ENCODE measurements at places on chromosomes 2 and 18.
A peak's percentile ranks its signal among the peaks of the same experiment; 100 is the strongest.

GRCh38 chr2:150413366-150413765, 74.1 kb downstream of the RND3 start:
- DNase-seq: no peak

GRCh38 chr2:169613876-169614275, 29.7 kb downstream of the PPIG start:
- no peak for DNase-seq

GRCh38 chr2:197258580-197258979, 52.0 kb downstream of the ANKRD44 start:
- no peak for DNase-seq

DNA sequence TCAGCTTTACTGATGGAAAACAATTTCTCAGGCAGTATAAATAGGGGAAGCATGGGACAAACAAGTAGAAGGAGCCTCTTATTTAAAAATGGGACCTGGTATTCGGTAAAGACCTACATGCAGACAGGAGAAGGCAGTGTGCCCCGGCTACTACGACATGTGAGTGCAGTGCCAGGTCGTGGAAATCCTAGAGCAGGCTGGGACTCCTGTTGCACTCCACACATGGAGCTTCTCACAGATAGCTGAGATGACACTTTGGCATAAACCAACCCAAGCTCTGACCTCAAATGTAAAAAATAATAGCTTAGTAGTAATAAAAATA, 885 bp upstream of the DSEL start:
- DNase-seq: no peak

DNA sequence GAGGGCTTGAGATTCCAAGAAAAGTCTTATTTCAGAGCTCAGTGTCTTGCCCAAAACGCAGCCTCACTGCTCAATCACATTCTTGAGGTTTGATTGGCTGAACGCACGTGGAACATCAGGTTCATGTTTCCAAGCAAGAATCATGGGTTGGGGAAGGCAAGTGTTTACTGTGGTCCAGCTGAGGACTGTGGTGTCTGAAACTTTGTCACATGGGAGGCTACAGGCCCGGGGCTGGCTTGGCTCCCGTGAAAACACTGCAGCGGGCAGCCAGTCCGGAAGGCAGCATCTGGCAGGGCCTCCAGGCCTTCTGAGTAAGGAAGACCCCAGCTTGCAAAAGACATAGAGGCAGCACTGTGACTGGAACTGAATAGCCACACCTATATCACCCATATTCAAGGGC, 84.7 kb downstream of the POLR1A start:
- peak; percentile 90 for DNase-seq

GRCh38 chr2:200658278-200658864, 72.6 kb downstream of the AOX1 start:
- no peak for DNase-seq

GRCh38 chr2:235432741-235433520, 60.9 kb upstream of the AGAP1 start:
- DNase-seq: peak; percentile 28

GRCh38 chr2:45622336-45623075, 11.4 kb upstream of the SRBD1 start:
- DNase-seq: no peak

GRCh38 chr2:131033786-131034121, 59.5 kb downstream of the FAM168B start:
- DNase-seq: no peak

DNA sequence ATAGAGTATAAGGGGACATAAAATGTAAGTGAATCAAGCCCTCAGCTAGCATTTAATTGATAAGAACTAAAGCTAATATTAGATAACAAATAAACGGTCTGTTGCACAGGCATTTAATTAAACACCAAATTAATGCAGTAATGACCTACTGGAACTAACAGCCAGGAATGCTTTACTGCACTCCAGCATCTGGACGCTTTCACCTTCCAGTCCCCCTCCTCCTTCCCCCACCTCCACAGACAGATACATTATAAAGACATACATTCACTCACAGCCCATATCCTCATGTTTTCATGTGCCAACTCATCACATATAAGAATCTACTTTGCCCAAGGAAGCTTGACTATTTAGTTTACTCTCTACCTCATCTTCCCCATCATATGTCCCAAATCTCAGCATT, 337.4 kb upstream of the PIK3C3 start:
- no peak for DNase-seq

DNA sequence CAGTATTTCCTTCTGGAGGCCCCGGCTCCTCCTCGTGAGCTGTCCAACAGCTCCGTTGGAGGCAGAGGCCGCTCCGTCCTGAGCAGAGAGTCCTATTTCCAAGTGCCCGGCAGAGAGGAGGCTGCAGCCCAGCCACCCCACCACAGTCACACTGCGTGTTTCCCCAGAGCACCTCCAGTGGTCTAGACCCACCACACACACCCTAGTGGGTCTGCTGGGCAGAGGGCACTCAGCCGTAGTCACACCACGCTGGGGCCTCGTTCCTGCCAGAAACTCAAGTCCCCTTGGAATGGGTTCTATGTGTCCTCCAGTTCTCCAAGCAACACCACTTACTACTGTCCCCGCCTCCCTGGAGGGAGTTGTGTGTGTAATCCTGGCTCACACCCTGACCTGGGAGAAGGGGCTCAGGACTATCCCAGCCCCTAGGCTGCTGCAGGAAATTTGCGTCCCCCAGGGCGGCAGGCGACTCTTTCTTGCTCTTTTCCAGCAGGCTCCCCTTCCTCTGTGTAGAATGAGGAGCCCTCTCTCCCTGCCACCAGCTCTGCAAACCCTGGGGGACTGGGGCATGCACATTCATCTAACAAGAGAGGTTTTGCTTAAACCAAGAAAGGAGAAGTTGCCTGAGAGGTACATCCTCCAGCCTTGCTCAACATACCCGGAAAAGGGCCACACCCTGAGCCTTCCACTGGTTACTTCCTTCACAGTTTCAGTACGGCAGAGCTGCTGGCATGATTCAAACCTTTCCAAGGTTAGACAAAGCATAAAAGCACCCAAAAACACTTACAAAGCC, 114.1 kb downstream of the NDUFA10 start:
- DNase-seq: peak; percentile 36

- no peak for DNase-seq
These were observed 567.5 kb downstream of the SLC4A3 start for GRCh38 chr2:220194630-220195584.

DNA sequence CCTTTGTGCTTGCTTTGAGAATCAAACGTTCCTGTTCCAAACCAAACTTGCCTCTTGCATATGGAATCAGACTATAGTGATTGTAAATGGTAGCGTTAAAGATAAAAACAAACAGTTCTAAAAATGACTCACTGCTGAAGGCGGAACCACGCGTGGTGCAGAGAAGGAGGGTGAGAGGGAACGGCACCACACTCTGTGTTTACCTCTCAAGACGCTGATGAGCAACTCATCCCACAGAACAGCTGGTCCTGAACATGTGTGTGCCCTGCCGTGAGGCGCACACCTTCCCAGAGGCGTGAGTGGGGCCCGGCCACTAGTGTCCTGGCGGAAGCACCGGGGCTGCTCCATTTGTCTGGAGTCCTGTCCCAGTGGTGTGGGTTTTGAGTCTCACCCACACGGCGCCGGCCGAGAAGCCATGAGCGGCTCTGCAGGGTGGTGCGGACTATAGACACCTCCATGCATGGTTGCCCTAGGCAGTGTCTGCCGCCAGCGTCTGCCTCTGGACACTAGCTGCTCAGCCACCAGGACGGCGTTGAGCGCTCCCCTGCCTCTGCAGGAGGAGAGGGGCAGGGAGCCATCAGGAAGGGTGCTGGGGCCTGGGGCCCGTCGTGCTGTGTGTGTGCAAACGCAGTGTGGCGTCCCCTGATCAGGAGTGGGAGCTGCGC, 52.1 kb downstream of the NFATC1 start:
- DNase-seq: no peak

DNA sequence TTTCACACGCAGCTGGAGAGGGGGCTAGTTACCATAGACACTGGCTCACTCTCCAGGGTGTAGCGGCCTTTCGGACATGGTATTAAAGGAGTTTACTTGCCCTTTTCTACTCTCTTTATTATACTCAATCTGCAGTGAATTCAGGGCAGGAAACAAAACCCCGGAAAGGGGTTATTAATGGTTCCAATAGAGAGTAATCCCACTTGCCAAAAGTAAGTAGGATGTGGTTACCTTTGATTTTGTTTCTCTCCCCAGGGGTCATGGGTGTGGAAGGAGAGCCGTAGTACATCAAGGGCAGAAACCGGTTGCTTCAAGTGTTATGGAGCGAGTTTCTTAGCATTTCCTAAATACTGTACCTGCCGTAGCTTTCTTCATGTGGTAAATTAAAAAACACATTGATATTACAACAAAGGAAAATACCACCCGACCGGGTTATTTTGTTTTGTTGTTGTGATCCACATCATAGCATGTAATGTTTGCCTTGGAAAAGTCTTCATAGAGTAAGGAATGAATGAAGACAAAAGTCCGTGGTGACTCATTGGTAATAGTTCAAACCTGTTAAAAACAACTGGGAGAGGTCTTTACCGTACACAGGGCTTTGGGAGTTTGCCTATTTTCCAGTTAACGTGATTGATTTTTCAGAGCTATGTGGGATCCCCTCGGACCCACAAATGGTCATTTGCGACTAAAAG, 71.5 kb downstream of the SLC4A3 start:
- no peak for DNase-seq
